Stimulated activated naive B cell treated with anti-CD40 and anti-IgM and Interleukin-4, amounts not matched to agents 10 μg/mL and 1 μg/mL and 100 μg/mL, for 72 hours (primary cell): ENCODE measurements at places on chromosomes 13 and 19.

GRCh38 chr13:46778890-46779289 is 18.1 kb downstream of the ESD start:
- peaks cover 1% of the 10 kb centered on the region for H3K4me1 ChIP-seq
- no peaks in the 10 kb centered on the region for H3K27me3 ChIP-seq
- H3K4me3 ChIP-seq: no peak overlapping the region

DNA sequence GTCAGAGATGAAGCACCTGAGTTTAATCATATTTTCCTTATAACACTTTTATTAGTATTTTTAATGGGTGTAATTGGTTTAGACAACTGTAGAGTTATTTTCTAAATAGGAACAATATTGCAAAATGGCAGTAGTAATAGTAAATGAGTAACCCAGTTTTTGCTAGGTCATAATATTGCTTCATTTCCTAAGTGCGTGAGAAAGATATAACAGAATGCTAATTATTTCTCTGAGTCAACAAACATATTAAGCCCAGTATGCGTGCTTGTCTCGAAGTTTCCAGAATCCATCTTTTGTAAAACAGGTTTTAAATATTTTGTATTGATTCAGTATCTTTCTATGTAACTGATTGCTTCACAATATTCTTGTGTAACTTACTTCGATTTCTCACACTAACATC is 315.3 kb downstream of the MYO16 start:
- no peaks in the 10 kb centered on the region for H3K36me3 ChIP-seq
- no peak overlapping the region for H3K4me3 ChIP-seq
- H3K4me1 ChIP-seq: no peaks in the 10 kb centered on the region
- peaks cover 3% of the 10 kb centered on the region for H3K27me3 ChIP-seq

GRCh38 chr13:111359237-111359915 is 38.9 kb downstream of the TEX29 start:
- H3K36me3 ChIP-seq: no peaks in the 10 kb centered on the region
- H3K27me3 ChIP-seq: peaks cover 26% of the 10 kb centered on the region
- DNase-seq: no peak
- H3K4me3 ChIP-seq: no peak overlapping the region

DNA sequence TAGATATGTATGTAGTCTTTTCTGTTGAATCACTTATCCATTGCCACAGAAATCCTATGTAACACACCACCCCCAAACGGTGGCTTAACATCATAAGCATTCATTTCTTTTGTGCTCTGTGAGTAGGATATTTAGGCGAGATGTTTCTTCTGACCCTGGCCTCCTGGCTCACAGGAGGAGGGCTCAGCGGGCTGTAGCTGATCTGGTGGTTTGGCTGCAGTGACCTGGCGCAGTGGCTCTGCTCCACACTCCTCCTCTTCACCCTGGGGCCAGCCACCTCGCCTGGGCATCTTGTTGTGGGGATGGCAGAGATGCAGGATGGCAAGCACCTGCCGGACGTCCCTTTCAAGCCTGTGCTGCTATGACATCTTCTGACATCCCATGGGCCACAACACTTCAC is 147.1 kb upstream of the IRS2 start:
- no peaks in the 10 kb centered on the region for H3K36me3 ChIP-seq
- no peak overlapping the region for H3K27ac ChIP-seq

GRCh38 chr13:48741377-48741776 is 87.6 kb downstream of the CYSLTR2 start:
- no peak for DNase-seq
- H3K4me3 ChIP-seq: no peak overlapping the region
- no peaks in the 10 kb centered on the region for H3K36me3 ChIP-seq
- no peak overlapping the region for H3K27ac ChIP-seq
- peaks cover 6% of the 10 kb centered on the region for H3K4me1 ChIP-seq

DNA sequence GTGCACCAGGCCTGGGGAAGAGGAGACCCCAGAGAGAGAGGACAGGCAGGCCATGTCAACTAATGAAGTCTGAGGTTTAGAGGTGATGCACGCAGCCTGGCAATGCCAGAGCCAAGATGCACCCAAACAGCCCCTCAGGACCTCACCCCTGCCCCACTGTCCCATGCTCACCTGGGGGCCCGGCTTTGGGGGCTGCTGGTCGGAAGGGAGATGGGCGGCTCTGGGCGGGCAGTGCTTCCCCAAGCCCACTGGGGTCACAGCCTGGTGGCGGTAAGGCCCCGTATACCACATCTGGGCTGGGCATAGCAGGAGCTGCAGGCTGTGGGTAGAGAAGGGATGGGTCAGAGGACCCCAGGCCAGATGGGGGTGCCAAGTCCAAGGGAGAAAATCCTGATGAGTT is 8.6 kb upstream of the TMEM161A start:
- no peak overlapping the region for H3K27ac ChIP-seq
- H3K4me1 ChIP-seq: peaks cover 15% of the 10 kb centered on the region
- DNase-seq: no peak
